Stimulated activated CD8-positive, alpha-beta memory T cell treated with anti-CD3 and anti-CD28 coated beads, Interleukin-7, amount 100 ng/mL, for 1 hour (primary cell): ENCODE measurements at places on chromosomes 13 and 19.

GRCh38 chr19:55216461-55217198 is 7.3 kb upstream of the PTPRH start:
- no peak for DNase-seq

- DNase-seq = no peak
Measured at GRCh38 chr13:21576426-21576825, 27.5 kb downstream of the MICU2 start.

DNA sequence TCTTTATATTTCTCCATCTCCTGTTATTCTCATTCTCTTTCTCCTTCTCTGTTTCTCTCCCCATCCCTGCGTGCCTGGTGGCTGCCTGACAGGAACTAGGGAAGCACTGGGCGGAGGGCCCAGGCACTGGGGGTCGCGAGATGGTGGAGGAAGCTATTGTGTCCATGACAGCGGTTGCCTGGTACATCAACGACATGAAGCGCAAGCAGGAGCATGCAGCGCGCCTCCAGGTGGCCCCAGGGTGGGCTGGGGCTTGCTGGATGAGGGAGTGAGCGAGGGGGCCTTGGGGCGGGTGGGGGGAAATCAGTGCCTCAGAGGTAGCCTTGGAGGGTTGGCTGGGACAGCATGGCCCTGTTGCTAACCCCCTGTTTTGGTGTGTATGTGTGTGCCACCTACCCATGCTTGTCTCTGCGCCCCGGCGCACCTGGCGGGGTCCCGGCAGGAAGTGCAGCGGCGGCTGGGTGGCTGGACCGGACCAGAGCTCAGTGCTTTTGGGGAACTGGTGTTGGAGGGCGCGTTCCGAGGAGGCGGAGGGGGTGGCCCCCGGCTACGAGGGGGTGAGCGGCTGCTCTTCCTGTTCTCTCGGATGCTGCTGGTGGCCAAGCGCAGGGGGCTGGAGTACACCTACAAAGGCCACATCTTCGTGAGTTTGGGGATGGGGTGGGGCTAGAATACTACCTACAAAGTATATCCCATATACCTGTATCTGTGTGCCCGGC is 5.2 kb downstream of the PLEKHG2 start:
- no peak for DNase-seq

GRCh38 chr13:110419381-110419791 is 112.3 kb downstream of the COL4A2 start:
- DNase-seq = no peak

GRCh38 chr13:27962128-27962841 is 6.8 kb downstream of the CDX2 start:
- no peak for DNase-seq

- no peak for DNase-seq
Measured at GRCh38 chr13:46606970-46607369, 54.0 kb downstream of the LRCH1 start.

DNA sequence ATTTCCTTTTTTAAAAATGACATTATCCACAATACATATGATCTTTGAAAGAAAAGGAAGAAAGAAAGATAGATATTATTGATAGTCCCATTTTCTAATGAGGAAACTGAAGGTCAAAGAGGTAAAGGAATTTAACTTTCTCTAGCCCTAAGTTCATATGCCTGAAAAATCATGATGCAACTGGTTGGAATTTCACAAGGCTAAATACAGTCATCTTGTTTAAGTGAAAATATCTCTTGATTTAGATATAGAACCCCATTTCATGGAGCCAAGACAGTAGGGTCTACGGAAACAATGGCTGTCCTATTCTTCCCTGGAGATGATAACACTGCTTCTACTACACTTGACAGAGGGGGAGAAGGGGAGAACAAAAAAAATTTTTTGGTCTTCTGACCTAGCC is 366.2 kb downstream of the DNAJC15 start:
- DNase-seq = no peak

DNA sequence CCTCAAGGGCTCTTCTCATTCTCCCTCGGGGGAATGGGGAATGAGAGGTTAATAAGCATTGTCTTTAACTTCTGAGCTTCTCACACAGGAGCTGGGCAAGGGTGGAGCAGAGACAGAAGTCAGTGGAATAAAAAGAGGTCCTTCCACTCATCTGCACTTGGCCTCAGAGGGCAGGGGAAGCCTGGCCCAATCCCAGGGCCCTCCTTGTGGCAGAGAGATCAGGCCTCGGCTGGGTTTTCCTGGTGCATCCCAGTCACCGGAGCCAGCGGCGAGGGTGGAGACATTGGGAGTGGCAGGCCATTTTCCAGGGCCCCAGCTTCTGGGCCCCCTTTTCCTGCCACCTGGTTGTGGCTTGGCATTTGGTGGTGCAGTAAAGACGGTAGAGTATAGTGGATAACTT is 10.6 kb downstream of the CALM3 start:
- no peak for DNase-seq

DNA sequence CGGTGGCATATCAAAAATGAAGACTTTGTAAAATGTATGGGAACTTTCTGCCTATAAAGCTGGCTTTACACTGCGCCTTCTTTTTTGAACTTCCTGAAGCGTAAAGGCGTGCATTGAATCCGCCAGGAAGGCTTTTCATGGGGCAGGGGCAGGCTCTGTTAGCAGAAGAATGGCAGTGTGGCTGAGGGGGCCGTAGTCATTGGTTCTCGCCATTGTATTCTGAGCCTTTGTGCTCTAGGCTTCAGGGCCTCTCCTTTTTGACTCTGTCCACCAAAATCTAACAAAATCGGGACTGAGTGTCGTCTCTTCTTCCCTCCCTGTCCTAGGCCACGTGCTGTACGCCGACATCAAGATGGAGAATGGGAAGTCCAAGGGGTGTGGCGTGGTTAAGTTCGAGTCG is 14.1 kb downstream of the PRAM1 start:
- no peak for DNase-seq

DNA sequence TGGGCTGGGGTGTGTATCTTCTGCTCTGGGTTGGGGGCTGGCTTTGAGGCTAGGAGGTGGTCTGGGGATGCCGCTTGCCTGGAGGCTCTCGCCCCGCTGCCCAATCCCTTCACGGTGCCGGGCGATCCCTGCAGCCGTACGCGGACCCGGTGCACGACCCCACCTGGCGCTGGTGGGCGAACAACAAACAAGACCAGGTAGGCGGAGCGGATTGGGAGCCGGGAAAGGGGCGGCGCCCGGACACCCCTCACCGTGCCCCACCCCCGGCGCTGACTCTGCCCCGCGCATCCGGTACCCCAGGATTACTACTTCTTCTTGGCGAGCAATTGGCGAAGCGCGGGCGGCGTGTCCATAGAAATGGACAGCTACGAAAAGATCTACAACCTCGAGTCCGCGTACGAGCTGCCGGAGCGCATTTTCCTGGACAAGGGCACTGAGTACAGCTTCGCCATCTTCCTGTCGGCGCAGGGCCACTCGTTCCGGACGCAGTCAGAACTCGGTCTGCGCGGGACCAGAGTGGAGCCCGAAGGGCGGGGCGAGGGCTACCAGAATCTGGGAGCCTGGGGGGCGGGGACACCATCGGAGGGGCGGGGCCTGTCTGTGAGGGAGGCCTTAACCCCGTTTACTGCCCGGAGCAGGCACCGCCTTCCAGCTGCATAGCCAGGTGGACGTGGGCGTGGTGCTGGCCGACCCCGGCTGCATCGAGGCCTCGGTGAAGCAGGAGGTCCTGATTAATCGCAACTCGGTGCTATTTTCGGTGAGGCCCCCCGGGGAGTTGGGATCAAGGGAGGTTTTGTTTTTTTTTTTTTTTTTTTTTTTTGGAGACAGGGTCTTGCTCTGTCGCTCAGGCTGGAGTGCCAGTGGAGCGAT is 12.1 kb upstream of the PSMD8 start:
- peak; percentile 42 for DNase-seq

GRCh38 chr13:91079176-91079575 is 268.3 kb upstream of the MIR17HG start:
- no peak for DNase-seq

DNA sequence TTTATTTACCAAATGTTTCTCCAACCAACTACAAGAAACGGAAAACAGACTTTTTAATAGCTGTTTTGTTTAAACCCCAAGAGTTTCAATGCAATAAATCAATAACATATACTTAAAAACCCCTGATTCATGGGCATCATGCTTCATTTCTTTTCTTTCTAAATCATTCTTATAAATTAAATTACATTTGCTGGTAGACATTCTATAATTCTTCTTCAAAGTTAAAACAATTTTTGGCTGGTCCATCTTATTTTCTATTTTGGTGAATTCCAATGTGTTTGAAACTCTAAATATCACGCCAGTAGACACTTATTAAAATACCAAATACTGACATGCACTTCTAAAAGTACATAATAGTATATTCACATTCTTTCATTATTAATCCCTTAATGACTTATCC is 408.6 kb downstream of the LIG4 start:
- no peak for DNase-seq

GRCh38 chr13:98658131-98658530 is 81.2 kb upstream of the STK24 start:
- DNase-seq = no peak

GRCh38 chr19:41575998-41576397 is at the start of gene CEACAM21:
TSS of gene CEACAM21 (plus strand) at chr19:41576166. CDS start at chr19:41576275, 109 bp downstream.
- DNase-seq = no peak

- DNase-seq = no peak
Measured at GRCh38 chr13:52665325-52665724, 12.7 kb downstream of the SUGT1 start.
